Lower leg skin (tissue), 4 donors: ENCODE measurements at places on chromosomes 4 and X. TPM values are rescaled to one million over a fixed set of nuclear protein-coding genes. Genes with fewer than 3 reads are reported as not detected.
A peak's percentile ranks its signal among the peaks of the same experiment; 100 is the strongest.

GRCh38 chr4:52867163-52867562, 5.0 kb downstream of the RASL11B start:
- no peak for DNase-seq

DNA sequence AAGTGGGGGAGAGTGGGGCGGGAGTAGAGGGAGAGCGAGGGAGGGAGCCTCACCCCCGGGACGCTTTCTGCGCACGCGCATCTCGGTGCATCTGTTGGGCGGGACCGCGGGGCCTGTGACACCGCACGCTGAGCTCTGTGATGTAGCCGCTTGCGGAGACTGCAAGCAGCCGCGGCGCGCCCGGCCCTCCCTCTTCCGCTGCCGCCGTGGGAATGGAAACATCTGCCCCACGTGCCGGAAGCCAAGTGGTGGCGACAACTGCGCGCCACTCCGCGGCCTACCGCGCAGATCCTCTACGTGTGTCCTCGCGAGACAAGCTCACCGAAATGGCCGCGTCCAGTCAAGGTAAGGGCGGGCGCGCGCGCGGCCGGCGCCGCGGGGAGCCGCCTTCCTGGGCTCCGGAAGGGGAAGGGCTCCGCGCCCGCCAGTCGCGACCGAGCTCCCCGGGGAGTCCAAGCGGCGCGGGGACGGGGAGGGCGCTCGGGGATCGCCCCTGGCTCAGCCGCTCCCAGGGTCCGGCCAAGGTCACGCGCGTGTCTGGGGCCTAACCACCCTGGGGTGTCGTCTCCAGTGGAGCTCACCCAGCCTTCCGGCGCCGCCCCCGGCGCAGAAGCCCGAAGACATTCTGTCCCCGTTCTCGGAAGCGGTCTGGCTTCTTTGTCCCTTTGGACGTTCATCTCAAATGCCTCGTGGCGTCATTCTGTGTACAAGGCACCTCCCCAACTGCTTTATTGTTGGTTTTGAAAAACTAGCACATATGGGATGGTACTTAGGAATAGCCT, at the start of gene FUNDC2:
Gene FUNDC2, plus strand, starts transcription at position 118 of the 782 bp plus-strand sequence. Its CDS starts 95 bp downstream, at position 213.
- DNase-seq = peak; percentile 91

GRCh38 chr4:56656346-56656643, 24.8 kb downstream of the HOPX start:
- peak; percentile 87 for DNase-seq

- DNase-seq = no peak
Observed at GRCh38 chrX:122504026-122504425, 680.1 kb upstream of the GRIA3 start.

DNA sequence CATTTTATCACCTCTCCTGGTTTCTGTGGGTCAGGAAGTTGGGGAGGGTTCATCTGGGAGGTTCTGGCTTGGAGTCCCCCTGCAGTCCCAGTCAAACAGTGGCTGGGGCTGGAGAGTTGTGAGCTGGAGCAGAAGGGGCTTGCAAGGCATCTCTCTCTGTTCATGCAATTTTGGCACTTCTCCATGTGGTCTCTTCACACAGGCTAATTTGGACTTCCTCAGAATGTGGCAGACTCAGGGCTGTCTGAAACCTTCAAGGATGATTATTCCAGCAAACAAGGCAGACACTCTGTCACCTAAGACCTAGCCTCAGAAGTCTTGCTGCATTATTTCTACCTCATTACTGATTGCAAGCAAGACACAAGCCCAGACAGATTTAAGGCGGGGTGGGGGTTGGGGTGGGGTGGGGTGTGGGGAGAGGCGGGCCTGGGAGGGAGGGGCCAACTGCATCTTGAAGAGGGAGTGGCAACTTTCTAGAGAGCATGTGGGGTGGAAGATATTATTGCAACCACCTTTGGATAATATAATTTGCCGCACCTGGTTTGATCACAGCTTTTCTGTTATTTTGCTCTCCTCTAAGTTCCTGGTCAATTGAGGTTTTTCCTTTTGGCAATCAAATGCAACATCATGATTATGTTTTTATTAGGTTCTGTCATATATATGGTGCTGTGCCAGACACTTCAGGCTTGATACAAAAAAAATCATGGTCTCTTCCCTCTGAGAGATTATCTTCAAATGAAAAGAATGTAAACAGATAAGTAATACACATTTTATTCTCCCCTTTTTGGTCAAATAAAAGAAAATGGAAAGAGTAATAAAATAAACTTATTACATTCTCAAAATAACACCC, 799.5 kb downstream of the RPA4 start:
- DNase-seq = no peak

GRCh38 chrX:17964871-17965270, 103.8 kb upstream of the RAI2 start:
- DNase-seq = no peak

DNA sequence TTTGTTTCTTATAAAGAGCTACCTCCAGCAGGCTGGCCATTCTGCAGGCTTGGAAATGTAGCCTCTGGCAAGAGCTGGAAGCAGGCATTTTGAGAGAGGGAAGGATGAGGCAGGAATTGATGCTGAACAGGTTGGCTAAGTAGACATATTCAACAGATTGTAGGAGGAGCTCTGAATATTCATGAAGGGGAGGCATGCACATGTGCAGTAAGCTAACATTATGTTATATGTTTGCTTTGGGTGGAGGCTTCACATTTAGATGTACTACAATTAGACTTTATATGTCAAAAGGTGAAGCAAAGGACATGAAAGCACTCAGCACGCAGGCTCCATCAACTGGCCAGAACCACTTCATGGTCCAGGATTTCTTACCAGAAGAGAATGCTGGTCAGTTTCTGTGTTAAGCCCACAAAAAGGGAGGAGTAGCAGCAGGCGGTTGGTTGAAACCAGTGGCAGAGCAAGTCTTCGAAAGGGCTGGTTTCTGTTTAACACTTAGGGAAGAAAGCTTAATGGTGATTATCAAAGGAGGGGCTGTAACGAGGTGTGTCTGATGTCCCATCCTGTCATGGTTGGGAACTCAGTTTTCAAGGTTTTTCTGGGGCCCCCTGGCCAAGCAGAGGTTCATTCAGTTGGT, 54.8 kb downstream of the FGFBP1 start:
- no peak for DNase-seq

- no peak for DNase-seq
Observed at GRCh38 chrX:111823128-111823527, 52.9 kb upstream of the TRPC5OS start.

GRCh38 chr4:156330436-156331031, 376.9 kb upstream of the CTSO start:
- DNase-seq = no peak

DNA sequence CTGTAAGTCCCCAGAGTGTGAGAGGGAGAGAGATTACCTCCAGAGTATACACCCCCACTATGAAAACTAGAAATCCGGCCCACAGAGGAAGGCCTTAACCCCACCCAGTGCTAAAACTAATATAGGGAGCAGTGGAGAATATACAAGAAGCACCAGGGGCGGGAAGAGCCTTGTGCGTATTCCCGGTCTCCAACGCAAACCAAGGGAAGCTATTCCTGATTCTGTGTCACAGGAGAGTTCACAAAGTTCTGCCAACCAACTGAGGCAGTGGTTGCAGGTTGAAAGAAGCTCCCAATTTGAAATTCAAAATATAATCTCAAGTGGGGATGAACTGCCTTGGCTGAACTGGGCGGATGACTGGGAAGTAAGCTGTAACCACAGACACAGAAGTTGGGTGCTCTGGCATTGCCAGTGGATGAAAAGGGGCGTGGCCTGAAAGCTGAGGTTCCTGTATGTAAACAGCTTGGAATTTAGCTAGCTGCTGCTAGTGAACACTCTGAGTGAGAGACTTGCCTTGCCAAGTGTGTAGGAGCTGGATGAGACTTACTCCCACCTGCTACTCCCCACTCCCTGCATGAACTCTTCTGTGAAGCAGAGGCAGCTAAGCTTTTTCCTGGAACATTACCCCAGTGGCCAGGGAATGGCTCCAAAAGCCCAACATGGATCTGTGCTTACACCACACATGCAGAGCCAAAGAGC, 32.7 kb downstream of the ELF2 start:
- DNase-seq = no peak

GRCh38 chr4:5828005-5828391, 64.9 kb downstream of the CRMP1 start:
- no peak for DNase-seq

GRCh38 chrX:378443-378842, 8.3 kb downstream of the PPP2R3B start:
- DNase-seq = no peak

- no peak for DNase-seq
Observed at GRCh38 chrX:132059973-132060540, 37.0 kb downstream of the STK26 start.

DNA sequence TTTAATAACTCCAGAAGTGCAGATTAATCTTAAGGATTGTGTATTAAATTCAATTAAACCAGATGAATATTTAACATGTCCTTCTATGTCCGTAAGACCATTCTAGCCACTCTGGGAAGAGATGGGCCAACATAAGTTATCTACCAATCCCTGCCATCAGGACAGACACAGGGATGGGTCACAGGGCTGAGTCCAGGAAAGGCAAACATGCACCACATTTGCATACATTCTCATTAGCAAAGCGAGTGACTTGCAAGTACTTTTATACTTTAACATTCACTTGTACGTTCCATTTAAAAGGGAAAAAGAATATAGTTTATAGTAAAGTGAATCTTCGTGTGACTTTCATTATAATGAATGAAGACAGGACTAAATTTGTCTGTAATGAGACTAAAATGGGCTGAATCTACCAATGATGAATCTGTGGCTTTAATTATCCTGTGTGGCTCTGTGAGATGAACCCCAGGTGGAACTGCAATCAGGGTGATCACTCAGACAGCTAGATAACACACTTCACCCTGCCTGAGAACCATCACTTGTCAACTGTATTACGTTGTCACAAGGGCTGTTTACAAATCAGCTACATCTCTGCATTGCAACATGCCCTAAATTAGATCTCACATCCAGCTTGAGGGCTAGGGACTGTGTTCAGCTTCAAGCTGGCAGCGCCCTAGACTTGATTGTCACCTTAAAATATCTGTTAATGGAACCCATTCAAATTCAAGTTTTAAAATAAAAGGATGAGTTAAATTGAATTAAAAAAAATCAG, 77.2 kb downstream of the SH3KBP1 start:
- no peak for DNase-seq

DNA sequence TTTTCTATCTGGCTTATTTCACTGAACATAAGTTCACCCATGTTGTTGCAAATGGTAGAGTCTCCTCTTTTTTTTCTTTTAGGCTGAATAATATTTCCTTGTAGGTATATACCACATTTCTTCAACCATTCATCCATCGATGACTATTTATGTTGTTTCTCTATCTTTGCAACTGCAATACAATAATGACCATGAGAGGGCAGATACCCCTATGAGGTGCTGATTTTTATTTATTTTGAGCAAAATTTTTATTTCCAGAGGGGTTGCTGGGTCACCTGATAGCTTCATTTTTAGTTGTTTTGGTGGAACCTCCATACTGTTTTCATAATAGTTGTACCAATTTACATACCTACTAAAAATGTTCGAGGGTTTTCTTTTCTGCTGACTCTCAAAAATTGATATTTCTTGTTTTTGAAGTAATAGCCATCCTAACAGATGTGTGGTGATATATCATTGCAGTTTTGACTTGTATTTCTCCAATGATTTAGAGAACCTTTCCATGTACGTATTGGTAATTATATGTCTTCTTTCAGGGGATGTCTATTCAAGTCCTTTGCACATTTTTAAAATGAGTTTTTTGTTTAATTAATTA, 1697.0 kb downstream of the PCDH7 start:
- DNase-seq = no peak

DNA sequence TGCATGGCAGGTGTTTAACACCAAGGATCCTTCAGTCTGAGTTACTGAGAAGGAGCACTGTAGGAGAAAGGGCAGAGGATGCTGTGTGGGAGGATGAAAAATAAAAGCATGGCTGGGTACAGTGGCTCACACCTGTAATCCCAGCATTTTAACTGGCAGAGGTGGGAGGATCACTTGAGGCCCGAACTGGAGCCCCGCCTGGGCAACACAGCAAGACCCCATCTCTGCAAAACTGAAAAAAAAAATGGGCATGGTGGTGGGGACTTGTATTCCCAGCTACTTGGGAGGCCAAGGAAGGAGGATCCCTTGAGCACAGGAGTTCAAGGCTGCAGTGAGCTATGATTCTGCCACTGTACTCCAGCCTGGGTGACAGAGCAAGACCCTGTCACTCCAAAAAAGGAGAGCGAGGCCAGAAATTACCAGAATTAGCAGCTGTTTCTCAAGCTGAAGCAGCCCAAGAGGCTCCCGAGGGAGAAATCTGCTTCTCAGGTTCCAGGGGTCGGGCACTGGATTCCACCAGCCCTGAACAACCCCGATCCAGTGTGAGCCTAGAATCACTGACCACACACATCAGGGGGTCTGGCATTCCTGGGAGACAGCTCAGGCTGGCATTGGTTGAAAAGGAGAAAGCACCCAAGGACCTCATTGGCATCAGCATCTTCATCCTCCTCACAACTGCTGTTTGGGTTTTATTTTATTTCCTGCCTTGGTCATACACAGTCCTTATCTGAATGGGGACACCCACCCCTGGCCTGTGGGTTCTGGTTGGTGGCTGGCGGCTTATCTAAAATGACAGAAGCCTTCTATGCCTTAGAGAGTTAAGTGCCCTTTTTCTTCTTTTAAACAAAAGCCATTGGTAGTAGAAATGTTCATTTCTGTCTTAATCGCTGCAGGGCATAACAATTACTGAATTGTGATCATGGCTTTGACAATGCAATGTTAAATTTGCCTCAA, 66.3 kb upstream of the TRIM2 start:
- no peak for DNase-seq

DNA sequence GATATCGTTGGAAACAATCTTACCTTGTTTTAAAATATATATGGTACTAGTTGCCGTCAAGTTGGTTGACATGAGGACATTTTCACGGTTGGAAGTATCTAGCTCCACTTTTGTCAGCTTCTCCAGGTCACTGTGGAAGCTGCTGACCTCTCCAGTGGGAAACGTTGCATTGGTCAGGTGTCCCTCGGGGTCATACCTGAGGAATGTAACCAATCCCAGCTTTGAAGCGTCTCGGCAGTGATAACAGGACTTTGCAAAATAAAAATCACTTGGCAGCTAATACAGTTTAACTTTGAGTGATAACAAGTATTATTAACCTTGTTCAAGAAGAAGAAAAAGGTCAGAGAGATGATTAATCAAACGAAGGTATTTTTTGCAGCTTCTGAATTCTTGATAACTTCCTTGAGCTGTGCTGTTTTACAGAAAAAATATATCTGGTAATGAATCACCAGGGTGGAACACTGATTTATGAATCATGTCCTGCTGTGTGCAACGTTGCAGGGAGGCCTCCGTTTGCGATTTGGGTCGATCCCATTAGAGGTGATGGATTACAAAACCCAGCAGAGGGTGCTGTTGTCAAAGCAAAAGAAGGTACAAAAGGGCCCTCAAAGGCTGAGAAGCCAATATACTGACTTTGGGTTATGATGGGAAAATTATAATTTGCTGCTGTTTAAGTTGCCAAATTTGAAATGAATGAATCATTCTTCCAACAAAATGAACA, 60.1 kb downstream of the SH2D1A start:
- DNase-seq = no peak

DNA sequence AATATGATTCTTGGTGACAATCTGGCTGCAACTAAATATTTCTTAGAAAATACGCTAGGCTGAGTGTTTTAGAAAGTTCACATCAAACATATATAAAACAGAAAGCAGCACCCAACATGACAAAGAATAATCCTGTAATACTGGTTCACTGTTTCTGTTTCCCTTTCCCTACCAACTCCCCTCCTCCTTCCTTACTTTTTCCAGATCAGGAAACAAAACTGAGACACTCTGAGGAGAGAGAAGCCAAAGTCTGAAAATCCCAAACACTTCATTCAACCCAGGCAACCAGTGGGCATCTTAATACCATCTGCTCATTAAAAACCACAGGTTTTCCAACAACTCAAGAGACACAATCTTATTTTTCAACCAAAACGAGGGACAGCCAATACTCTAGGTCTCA, 160.4 kb upstream of the MAP3K15 start:
- no peak for DNase-seq

Gene PRSS48
- not detected for total RNA-seq

Gene DDIT4L
- 1.3 TPM for total RNA-seq

Gene TRAM1L1
- 1.3 TPM for total RNA-seq

Gene TREX2
- 76.4 TPM for total RNA-seq
